ENCODE measurements at places on chromosomes 6 and 20. TPM values are rescaled to one million over a fixed set of nuclear protein-coding genes. Genes with fewer than 3 reads are reported as not detected.
A peak's percentile ranks its signal among the peaks of the same experiment; 100 is the strongest.

The TAGAP gene
- total RNA-seq, result not detected

The GSTA1 gene
- total RNA-seq, result not detected

The BPIFA1 gene
- not detected for total RNA-seq

The SYCP2 gene
- 0.88 TPM for total RNA-seq

- H3K27ac ChIP-seq, result no peak overlapping the region
- no peak overlapping the region for H3K4me3 ChIP-seq
- DNase-seq, result no peak
These were observed 25.0 kb downstream of the ERMARD start for GRCh38 chr6:169776379-169776778.

DNA sequence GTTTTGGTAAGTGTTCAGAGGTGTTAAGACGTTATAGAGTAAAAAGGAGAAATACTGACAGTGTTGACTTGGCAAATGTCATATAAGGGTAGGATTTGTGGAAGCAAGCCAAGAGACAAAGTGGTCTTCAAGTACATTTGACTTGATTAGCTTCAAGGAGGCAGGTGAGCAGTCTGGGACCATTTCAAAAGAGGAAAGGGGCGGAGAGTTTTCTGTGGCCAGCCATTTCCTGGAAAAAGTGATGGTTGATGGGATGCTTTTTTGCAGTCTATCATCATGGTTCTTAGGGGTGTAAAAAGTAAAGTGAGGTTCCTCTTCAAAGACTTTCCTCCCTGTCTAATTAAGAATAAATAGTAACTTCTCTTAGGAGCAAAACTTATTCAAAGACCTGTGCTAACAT, 28.7 kb downstream of the FKBP1A start:
- H3K27me3 ChIP-seq, result no peaks in the 10 kb centered on the region
- no peak overlapping the region for H3K4me3 ChIP-seq
- DNase-seq, result no peak
- H3K36me3 ChIP-seq, result peaks cover 3% of the 10 kb centered on the region
- no peaks in the 10 kb centered on the region for H3K4me1 ChIP-seq

- no peaks in the 10 kb centered on the region for H3K36me3 ChIP-seq
- H3K4me1 ChIP-seq, result no peaks in the 10 kb centered on the region
- H3K4me3 ChIP-seq, result no peak overlapping the region
These were observed 626.1 kb downstream of the COL12A1 start for GRCh38 chr6:74579794-74580193.

- no peak overlapping the region for H3K27ac ChIP-seq
- no peaks in the 10 kb centered on the region for H3K27me3 ChIP-seq
- no peaks in the 10 kb centered on the region for H3K36me3 ChIP-seq
- H3K4me1 ChIP-seq, result no peaks in the 10 kb centered on the region
- no peak for DNase-seq
These were observed 153.2 kb downstream of the CDKAL1 start for GRCh38 chr6:20687494-20687893.

- H3K36me3 ChIP-seq, result no peaks in the 10 kb centered on the region
- no peaks in the 10 kb centered on the region for H3K27me3 ChIP-seq
- H3K4me3 ChIP-seq, result peak overlapping the region; percentile 6
- H3K27ac ChIP-seq, result peak overlapping the region; percentile 84
- peak; percentile 67 for DNase-seq
These were observed 322.2 kb downstream of the NRN1 start for GRCh38 chr6:5684320-5685053.

DNA sequence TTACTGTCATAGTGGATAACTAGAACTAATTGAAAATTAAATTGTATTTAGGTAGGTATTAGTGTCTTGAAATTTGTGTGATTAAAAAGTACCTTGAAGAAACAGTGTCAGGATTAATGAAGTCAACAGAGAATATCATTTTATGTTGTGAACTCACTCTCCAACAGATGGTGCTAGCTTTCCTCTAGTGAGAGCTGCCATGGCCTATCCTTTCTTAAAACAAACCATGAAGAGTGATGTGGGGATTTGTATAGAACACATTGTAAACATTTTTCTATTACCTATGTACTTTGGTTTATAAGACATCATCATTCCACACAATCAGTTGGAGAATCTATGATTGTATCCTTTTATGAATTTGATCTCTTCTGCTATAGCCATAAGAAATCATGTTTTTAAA, 4.8 kb upstream of the SRSF12 start:
- no peak overlapping the region for H3K27ac ChIP-seq
- H3K36me3 ChIP-seq, result no peaks in the 10 kb centered on the region
- H3K27me3 ChIP-seq, result peaks cover 12% of the 10 kb centered on the region
- no peaks in the 10 kb centered on the region for H3K4me1 ChIP-seq
- no peak overlapping the region for H3K4me3 ChIP-seq

DNA sequence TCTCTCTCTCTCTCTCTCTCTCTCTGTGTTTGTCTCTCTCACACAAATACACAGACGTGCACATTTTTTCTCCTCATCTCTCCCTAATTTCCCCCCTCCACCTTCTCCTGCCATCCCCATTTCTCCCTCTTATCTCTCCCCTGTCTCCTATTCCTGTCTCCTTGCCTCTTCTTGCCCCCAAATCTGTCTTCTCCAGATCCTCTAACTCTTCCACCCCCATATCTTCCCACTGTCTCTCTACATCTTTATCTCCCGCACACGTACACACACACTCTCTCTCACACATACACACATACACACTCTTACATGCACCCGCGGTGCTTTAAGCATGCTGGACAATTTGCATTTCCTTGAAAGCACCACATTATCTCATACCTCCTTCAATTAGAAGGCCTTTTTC, 15.9 kb downstream of the KIZ start:
- H3K27ac ChIP-seq, result no peak overlapping the region
- H3K4me3 ChIP-seq, result no peak overlapping the region

- peaks cover 29% of the 10 kb centered on the region for H3K4me1 ChIP-seq
- H3K27me3 ChIP-seq, result no peaks in the 10 kb centered on the region
- no peak overlapping the region for H3K4me3 ChIP-seq
- H3K27ac ChIP-seq, result no peak overlapping the region
- no peaks in the 10 kb centered on the region for H3K36me3 ChIP-seq
These were observed 8.5 kb upstream of the DNMT3B start for GRCh38 chr20:32753731-32754130.

DNA sequence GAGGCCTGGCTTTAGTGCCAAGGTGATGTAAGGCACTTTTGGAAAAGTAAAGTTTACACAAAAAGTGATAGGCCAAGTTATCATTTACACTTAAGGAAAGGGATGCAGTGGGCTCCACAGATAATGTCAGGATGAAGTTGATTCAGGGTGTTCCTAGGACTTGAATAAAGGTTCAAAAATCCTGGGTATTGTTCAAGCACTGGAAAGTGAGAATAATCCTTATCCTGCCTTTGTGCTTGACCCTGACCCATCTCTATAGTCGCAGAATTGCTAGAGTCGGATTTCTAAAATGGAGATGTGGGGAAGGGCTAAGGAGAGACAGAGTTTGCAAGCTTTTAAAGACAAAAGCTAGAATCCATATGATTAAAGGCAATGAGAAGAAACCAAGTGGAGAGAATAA, 115.6 kb downstream of the TIAM2 start:
- DNase-seq, result no peak
- no peak overlapping the region for H3K4me3 ChIP-seq
- no peaks in the 10 kb centered on the region for H3K36me3 ChIP-seq
- H3K27me3 ChIP-seq, result no peaks in the 10 kb centered on the region

DNA sequence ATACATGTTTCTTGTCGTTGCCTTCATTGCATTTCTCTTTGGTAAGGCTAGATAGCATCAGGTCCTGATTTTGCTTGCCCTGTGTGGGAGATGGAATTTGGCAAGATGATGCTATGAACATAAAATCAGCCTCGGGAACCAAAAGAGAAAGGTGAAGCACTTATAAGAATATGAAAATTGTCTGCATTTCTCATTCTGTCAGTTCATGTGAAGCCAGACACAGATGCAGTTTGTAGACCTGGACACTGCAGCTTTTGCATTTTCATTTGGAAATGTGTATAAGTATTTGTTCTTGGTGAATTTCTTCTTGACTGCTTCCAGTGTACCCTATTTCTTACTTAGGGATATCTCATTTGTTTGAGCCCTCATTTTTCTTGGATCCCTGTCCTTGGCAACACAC, 1.3 kb downstream of the YWHAB start:
- no peak for DNase-seq
- no peaks in the 10 kb centered on the region for H3K36me3 ChIP-seq
- H3K4me1 ChIP-seq, result peaks cover 24% of the 10 kb centered on the region
- H3K4me3 ChIP-seq, result peak overlapping the region; percentile 81

- H3K27ac ChIP-seq, result no peak overlapping the region
- H3K27me3 ChIP-seq, result peaks cover 66% of the 10 kb centered on the region
- peak; percentile 31 for DNase-seq
- H3K36me3 ChIP-seq, result no peaks in the 10 kb centered on the region
These were observed 295.1 kb downstream of the PHACTR1 start for GRCh38 chr6:13011612-13012146.

DNA sequence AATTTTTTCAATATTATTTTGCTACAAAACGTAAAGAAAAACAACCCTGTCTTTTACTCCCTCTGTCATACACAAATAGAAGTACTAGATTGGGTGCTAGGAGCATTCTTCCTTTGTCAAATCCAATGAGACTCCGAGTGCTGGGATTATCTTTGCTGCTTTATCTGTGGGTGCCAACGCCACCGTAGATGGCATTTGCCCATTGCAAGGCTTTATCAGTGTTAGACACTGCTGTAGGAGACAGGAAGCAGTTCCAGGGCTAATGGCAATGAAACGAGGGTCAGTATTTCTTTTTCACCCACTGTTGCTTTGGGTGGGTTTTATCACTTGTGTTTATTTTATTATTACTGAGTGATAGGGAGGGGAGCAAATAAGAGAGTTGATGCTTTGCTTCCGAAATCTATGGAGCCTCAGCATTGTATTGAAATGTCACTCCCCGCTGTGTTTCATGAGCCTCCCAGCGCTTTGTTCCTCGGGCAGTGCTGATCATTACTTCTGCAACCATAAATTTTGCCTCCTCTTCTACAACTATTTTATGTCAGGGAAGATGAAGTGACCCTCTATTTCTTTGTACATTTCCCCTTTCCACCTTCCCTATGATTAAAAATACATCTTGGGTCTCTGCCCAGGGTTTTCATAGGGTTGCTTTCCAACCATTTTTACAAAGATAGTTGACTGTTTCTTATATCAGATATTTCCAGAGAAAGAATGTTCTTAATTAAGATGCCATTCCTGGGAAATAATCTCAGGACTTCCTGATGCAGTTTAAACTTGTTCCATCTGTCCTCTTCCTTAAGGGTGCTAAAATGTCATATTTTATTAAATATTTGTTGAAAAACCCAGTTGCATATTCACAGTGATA, 86.7 kb upstream of the LAMP5 start:
- no peaks in the 10 kb centered on the region for H3K27me3 ChIP-seq
- no peak for DNase-seq
- no peaks in the 10 kb centered on the region for H3K36me3 ChIP-seq
- H3K27ac ChIP-seq, result no peak overlapping the region

DNA sequence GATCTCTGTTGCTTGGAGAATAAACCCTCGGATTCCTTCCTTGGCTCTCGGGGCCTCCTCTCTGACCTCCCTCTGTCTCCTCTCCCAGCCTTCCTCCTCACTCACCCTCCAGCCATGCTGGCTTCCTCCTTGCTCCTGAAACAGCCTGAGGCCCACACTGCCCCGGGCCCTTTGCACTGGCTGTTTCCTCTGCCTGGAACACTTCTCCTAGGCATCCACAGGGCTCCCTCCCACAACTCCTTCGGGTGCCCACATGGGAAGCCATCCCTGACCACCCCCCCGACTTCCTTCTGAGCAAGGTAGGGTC, 87.7 kb downstream of the CEBPB start:
- H3K36me3 ChIP-seq, result no peaks in the 10 kb centered on the region
- no peaks in the 10 kb centered on the region for H3K27me3 ChIP-seq
- no peak overlapping the region for H3K27ac ChIP-seq
- no peak for DNase-seq
- H3K4me1 ChIP-seq, result no peaks in the 10 kb centered on the region

DNA sequence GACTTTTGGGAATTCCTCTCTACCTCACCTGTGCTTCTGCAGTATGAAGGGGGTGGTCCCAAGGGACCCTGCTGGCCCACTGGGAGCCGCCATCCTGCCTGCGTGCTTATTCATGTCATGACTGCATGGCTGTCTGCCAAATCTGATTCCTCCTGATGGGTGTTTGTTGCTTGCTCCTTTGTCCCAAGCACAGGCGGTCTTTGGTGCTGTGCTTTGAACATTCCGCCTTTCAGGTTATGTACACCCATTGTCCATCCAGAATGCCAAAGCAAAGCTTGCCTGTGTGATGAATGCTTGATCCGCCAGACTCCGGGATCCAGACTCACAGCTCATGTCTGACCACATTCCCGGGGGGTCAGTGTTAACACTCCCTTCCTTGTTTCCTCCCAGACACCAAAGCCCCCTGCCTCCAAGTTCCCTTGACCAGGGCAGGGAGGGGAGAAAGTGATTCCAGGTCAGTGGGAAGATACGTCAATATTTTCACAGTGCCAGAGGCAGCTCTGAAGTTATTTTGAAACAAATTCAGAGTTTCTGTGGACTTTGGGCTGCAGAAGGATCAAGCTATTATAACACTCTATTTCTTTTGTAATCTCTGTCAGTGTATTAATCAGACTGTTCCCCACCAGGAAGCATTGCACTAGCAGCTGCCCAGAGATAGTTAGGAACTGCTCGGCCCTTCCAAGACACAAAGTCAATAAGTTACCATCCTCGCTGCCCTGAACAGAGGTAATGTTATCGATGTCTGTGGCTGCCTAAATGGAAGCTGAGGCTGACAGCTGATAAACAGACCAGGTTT, 9.5 kb downstream of the DAAM2 start:
- H3K4me3 ChIP-seq, result no peak overlapping the region
- no peaks in the 10 kb centered on the region for H3K36me3 ChIP-seq

- no peak overlapping the region for H3K4me3 ChIP-seq
- no peaks in the 10 kb centered on the region for H3K4me1 ChIP-seq
- no peak overlapping the region for H3K27ac ChIP-seq
- no peaks in the 10 kb centered on the region for H3K36me3 ChIP-seq
- peaks cover 22% of the 10 kb centered on the region for H3K27me3 ChIP-seq
- DNase-seq, result no peak
These were observed 189.5 kb downstream of the BMP7 start for GRCh38 chr20:57076951-57077350.

GRCh38 chr20:34705397-34706301, 1.5 kb downstream of the TP53INP2 start:
- no peaks in the 10 kb centered on the region for H3K36me3 ChIP-seq
- DNase-seq, result no peak
- H3K4me1 ChIP-seq, result no peaks in the 10 kb centered on the region
- no peak overlapping the region for H3K4me3 ChIP-seq
- H3K27ac ChIP-seq, result no peak overlapping the region

- DNase-seq, result no peak
- H3K4me1 ChIP-seq, result no peaks in the 10 kb centered on the region
- H3K27ac ChIP-seq, result no peak overlapping the region
- no peaks in the 10 kb centered on the region for H3K36me3 ChIP-seq
These were observed 156.9 kb upstream of the BEND3 start for GRCh38 chr6:107272246-107272645.

All from neural progenitor cell (in vitro differentiated cells).